ENCODE measurements at places on chromosomes 4 and X.

DNA sequence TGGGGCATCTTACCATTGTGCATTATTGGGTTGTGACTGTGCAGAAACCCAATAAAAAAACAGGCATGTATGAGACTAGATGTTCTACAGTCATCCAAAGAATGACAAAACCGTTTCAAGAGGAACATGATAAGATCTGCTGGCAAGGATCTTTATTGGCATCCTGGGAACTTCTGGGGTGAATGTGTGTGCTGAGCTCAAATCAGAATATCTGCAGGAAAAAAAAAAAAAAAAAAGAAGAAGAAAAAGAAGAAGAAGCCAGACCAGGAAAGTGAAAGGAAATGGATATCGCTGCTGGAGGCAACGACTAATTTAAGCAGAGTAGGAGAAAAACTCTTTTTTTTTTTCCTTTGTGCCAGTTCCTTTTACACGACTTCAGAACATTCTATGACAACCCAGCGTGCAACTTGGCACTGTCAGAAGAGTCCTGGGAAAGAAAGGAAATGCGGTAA lies 484.2 kb upstream of the BOD1L1 start:
- no peak for DNase-seq

GRCh38 chr4:184612074-184612473 lies 37.2 kb downstream of the CASP3 start:
- no peak for DNase-seq

DNA sequence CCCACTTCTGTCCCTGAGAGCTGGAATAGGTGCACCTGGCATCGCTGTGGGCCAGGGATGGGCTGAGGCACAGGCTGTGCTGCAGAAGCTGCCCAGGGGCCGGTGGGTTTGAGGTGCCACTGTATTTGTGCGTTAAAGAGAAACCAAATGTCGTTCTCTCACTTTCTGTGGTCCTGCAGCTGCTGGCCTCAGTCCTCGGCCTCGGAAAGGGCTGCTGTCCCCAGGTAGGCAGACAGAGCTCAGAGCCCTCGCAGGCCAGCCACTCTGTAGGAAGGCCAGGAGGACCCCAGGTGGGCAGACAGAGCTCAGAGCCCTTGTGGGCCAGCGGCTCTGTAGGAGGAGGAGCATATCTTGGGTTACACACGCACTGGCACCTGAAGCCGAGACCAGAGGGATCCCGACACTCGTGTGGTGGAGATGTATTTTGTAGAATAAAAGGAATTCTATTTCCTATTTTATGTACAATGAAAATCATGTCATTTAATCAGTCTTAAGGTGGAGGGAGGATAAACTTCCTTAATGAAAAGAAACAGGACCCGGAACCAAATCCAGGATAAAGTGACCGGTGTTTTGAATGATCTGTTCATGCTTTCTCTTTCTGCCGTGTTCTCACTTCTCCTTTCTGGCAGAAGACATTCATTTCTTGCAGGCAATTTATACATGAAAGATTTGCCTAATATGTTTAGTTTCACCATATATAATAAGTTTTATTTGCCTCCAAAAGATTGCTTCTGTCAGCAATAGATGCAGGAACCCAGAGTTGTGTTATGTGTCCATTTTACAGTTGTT lies 54.4 kb upstream of the HGFAC start:
- no peak for DNase-seq

- peak; percentile 51 for DNase-seq
These were observed 183.2 kb downstream of the FBXW7 start for GRCh38 chr4:152352622-152353116.
